Stimulated activated CD4-positive, alpha-beta T cell treated with anti-CD3 and anti-CD28 coated beads, Interleukin-1b, Interleukin-23, amount 100 ng/mL, for 1 hour (primary cell): ENCODE measurements at places on chromosomes 5 and 9.

- DNase-seq: no peak
Measured at GRCh38 chr5:71631070-71631469, 43.9 kb downstream of the MCCC2 start.

DNA sequence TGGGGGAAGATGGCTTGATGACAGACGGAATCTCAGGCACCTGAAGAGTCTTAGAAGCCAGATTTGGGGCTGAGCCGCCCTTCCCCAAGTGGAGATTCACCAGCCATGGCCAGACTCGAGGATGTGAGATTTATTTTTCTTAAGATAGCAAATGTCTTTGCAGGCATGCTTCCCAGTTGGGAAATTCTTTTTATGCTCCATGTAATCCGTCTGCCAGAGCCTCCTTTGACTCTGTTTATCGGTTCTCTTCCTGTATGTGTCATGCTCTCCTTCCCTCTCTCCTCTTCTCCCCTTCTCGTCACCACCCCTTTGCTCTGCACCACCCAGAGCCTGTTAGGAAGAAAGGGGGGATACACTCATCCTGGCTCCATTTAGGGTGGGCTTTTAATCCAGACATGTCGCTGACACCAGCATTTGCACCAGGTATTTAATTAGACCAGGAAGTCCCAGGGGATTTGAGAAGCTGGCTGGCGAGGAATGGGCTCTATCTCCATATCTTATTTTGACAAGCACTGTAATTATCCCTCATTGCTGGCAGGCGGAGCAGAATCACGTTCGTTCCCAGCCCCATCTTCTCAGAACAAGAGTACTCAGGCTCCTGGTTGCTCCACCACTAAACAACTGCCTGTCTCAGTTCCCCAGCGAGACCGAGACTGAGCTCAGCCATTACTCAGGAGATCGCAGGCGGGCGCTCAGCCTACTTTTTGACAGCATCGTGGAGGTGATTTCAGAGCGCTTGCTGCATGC is 50.9 kb downstream of the KCNIP1 start:
- DNase-seq: no peak

DNA sequence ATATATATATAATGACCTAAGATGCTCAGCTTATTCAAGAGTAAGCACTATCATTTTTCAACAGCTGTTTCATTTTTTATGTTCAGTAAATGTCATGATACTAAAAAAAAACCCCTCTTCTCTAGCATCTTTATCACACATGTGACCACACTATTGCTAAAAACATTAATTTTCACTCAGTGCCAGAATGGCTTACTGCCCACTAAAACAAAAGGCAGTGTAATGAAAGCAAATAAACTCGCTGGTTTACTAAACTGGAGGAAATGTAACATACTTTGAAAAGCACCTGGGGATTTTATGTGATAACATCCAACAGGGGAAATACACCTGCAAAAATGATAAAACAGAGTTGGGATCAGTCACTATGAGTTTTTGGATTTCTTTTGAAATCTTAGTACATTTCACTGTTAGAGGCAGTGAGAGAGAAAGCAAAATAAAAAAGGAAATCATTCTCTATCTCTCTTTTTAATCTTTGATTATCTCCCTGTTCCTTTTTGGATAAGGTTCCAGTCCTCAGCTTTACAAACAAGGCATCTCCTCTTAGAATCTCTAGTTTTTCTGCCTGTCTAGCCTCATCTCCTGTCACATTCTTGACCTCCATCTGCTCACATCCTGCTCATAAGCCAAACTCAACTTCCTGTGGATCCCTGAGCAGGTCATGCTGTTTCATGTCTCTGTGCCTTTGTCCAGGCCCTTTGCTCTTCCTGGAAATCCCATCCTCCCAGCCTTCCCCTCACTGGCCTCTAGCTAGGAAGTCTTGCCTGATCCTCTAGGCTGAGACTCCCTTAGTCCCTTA is 338.0 kb downstream of the MAN2A1 start:
- DNase-seq: no peak

DNA sequence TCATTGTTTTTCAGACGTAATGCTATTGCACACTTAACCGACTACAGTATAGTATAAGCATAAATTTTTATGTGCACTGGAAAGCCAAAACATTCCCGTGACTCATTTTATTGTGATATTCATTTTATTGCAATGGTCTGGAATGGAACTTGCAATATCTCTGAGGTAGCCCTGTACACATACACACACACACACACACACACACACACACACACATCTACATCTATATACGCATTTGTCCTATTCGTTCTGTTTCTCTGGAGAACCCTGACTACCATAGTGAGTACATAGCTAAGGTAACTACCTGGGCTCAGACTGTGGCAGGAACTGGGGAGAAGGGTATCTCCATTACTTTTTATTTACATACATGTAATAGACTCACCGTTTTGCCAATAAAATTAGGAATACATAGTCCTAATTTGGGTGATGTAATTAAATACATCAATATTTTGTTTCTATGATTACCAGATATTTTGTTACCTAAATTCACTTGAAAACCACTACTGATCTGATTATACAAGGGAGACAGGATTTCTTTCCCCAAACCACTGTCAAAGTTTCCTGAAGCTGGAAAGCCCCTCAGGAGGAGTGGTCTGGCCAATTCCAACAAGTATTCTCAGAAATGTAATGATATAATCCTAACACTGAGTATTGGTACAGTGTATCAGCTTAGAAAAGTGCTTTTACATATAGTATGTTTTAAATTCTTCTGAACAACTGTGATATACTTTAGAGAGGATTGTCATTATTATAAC is 74.0 kb upstream of the PLPP1 start:
- no peak for DNase-seq

- no peak for DNase-seq
Measured at GRCh38 chr9:122265149-122265915, 650 bp downstream of the MRRF start.

GRCh38 chr5:51860532-51861018 is 477.3 kb downstream of the ISL1 start:
- DNase-seq: no peak

DNA sequence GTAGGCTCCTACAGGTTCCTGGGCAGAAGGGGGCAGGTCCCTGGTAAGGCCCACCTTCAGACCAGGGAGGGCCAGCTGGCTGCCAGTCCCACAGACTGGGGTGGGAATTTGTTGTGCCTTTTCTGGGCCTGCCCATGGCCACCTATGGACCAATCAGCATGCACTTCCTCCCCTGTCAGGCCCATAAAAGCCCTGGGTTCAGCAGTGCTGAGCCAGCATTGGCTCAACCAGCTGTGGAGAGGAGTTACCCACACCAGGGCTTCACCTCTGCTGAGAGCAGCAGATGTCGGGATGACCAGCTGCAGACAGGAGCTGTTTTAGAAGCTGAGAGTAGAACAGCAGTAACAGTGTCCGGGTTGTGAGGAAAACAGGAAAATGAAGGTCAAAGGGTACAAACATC is 373.4 kb upstream of the ACO1 start:
- DNase-seq: no peak

DNA sequence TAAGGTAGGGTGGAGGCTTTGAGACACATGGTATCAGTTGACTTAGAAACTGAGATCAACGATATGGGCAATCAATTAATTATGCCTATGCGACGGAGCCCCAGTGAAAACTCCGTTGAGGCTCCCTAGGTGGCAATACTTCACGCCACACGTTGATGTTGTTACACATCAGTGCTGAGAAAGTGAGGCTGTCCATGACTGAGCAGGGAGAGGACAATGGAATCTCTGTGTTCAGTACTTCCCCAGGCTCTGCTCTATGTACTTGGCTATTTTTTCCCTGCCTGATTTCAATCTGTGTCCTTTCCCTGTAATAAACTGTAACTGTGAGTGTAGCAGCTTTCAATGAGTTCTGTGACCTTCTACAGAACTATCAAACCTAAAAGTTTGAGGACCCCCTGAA is 211.7 kb downstream of the SNCAIP start:
- no peak for DNase-seq

DNA sequence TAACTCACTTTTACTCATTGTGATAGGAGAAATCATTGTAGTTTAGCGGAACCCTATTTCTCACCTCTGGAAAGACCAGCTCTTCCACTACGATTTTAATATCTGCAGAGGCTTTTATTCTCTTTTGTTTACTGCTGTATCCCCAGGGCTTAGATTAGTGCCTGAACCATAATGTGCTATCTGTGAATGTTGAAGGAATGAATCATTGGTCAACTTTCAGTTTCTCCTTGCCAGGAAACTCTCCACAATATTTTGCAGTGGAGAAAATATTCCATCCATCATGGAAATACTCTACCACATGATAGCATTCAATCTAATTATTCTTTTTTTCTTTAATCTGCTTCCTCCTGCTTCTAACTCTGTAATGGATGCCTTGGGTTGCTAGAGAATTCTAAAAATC is 263.5 kb upstream of the PTPRD start:
- no peak for DNase-seq

DNA sequence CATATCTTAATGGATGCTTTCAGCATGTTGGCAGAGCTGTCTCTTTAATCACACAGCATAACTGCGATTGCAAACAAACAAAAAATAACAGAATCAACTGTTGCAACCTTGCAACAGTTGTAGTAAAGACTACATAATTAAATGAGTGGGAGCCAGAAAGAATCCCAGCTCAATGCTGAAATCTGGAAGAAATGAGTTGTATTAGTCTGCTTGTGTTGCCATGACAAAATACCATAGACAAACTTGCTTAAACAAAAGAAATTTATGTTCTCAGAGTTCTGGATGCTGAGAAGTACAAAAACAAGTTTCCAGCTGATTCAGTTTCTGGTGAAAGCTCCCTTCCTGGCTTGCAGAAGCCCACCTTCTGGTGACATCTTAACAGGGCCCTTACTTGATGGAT is 260.9 kb upstream of the TUSC1 start:
- no peak for DNase-seq

- DNase-seq: no peak
Measured at GRCh38 chr5:105754056-105754455, 1916.7 kb downstream of the EFNA5 start.

- no peak for DNase-seq
Measured at GRCh38 chr9:20262611-20263010, 359.7 kb downstream of the MLLT3 start.

DNA sequence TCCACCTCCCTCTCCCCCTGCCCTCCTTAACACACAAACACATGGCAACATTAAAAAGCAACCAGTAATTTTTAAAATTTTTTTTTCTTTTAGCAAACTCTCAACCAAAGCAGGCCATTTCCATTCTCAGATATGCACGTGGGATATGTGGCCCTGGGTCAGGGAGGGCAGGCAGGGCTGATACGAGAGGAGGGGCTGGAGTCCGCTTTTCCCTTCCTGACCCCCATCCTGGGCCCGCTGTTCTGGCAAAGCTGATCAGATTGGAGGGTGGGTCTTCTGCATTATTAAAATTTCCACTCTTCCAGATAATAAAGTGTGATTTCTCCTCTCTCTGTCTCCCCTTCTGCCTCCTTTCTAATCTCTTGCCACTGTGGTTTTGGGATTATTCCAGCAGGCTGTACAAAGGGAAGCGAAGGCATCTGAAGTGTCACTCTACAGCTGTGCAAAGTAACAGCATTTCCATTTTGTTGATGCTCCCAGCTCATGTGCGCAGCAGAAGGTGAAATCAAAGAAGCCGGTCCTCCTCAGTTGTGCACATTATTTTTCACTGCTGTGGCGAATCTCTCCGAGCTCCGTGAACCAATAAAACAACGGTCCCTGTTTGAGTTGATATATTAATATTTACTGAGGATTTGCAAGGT is 12.0 kb downstream of the IRX1 start:
- no peak for DNase-seq
